ENCODE measurements at places on chromosomes 3 and 15. TPM values are rescaled to one million over a fixed set of nuclear protein-coding genes. Genes with fewer than 3 reads are reported as not detected.

SLC12A1 gene
- not detected for total RNA-seq

GOLGA8G gene
- total RNA-seq, result not detected

WDR93 gene
- not detected for total RNA-seq

CFAP92 gene
- total RNA-seq, result not detected

EHHADH gene
- total RNA-seq, result 2.0 TPM

RPP14 gene
- 15.4 TPM for total RNA-seq

INSYN1 gene
- not detected for total RNA-seq

DPPA2 gene
- total RNA-seq, result not detected

ATP10A gene
- 62.4 TPM for total RNA-seq

AAGAB gene
- total RNA-seq, result 45.3 TPM

PAK6 gene
- 0.35 TPM for total RNA-seq

GATM gene
- 1.6 TPM for total RNA-seq

TUSC7 gene
- total RNA-seq, result not detected

MYLK gene
- 0.06 TPM for total RNA-seq

QTRT2 gene
- total RNA-seq, result 28.7 TPM

LMOD3 gene
- total RNA-seq, result not detected

ACSBG1 gene
- total RNA-seq, result not detected

SNAPC5 gene
- total RNA-seq, result 24.5 TPM
